NCI-H526 (cell line): ENCODE measurements at places on chromosomes 3 and 15.

DNA sequence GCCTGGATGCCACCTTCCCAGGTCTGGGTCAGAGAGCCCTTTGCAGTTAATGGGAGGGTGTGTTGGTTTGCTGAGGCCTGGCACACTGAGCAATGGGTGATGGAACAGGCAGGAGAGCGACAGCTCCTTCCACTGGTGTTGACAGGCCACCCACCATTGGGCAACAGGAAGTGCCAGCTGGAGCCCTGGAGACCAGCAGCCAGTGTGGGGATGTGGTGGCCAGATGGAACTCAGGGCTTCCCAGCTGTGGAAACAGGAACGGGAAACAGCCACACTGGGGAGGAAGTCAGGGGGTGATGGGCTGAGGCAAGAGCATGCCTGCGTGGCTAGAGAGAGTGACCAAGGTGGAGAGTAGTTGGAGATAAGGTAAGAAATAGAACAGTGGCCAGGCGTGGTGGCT, 9.3 kb downstream of the PSTPIP1 start:
- DNase-seq, result no peak

GRCh38 chr15:98567951-98568350, 80.4 kb upstream of the IGF1R start:
- DNase-seq, result no peak

- DNase-seq, result no peak
Measured at GRCh38 chr3:4825436-4826236, 153.6 kb upstream of the BHLHE40 start.

DNA sequence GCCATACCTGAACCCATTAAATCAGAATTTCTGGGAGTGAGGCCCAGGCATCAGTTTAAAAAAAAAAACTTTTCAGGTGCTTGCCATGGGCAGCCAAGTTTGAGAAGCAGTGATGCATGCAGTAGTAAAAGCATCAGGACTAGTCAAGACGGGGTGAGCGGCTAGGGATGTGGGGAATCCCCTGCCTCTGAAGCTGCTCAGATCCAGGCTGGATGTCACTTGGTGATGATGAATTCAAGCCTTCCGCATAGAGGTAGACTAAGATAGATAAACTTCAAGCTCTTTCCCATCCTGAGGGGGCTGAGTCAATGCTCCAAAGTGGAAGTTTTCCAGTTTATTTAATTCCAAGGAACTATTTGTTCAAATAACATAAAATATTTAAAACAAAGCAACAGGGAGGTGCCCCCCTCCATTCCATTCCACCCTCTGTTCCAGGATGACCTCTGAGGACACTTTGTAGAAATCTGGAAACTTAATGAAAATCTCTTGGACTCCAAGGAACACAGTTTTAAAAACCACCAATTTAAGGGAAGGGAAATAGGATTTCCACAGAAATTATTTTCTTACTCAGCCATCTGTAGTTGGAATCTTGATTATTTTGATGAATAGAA, 100.4 kb upstream of the NR2E3 start:
- DNase-seq, result no peak

GRCh38 chr3:47780741-47781684, 680 bp downstream of the SMARCC1 start:
- DNase-seq, result peak; percentile 67

DNA sequence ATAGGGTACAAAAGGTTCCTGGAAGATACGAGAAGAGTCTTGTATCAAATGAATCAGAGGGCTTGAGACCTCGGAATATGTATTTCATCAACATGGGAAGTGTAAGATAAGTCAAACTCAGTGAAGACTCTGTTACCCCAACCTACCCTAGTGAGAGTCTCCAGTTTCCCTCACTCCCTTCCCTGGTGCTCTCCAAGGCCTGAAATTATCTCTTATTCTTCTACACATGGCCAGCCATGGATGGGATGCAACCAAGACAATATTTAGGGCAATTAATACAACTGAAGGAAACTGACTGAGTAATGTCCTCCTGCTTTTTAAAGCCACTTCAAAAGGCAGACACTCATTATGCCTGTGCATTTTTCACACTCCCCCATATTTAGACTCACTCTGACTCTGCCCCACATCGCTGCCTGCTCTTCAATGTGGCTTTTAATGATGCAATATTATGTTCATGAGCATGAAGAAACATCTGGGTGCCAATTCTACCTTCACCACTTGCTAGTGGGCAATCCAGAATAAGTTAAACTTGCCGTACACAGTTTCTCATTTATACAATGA, 137.1 kb upstream of the THBS1 start:
- DNase-seq, result no peak

DNA sequence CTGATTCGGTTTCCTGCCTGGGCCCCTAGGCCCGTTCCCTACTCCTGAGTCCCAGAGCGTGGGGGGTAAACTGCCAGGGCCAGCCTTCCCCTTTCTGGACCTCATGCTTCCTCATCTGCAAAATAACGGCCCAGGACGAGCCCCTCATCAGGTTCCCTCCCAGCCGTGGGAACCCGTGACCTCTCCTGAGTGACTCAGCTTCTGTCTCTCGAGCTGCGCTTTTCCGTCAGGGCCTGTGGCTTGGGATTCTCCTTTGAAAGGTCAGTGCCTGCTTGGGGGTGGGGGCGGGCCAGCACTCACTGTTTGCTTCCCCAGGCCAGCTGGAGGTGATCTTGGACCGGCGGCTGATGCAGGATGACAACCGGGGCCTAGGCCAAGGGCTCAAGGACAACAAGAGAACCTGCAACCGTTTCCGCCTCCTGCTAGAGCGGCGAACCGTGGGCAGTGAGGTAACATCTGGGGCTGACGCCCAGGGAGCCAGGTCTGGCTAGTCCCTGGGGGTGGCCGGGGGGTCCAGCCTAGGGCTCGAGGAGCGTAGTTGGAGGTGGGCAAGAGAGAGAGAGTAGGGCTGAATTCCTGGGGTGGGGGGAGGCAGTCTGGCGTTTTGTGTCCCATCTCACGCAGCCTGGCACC, 12.8 kb downstream of the MAN2A2 start:
- no peak for DNase-seq

GRCh38 chr3:18968120-18968519, 180.2 kb upstream of the KCNH8 start:
- DNase-seq, result no peak

GRCh38 chr15:80828796-80829195, 49.6 kb downstream of the CEMIP start:
- no peak for DNase-seq

DNA sequence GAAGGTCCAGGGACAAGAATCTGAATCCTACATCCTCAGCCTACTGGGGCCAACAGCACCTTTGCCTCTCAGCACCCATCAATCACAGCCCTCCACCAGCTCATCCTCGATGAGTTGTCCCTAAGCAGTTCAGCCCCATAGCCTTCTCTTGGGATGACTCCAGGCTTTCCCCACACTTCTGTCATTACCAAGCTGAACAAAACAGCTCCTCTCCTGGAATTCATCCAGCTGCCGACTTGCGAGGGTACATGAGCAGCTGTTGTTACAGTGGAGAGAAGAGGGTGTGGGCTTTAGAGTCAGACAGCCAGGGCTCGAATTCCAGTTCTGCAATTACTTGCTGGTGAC, 69.0 kb upstream of the THBS1 start:
- DNase-seq, result no peak

DNA sequence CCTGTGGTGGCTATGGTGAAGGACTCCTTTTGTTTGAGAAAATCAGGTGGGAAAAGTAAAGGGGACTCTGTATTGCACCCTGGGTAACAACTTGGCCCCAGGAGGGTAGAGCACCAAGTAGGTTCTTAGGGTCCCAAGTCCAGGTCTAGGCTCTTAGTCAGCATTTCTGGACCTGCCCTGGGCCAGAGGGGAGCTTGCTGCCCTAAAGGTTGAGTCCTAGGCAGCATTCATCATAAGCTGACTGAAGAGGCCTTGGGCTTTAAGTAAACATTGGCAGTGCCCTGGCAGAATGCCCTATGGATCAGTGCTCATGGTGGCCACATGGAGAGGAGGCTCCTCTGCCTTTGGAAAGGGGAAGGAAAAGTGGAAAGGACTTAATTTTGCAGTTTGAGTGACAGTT, 268.5 kb upstream of the CTNNB1 start:
- no peak for DNase-seq

- DNase-seq, result no peak
Measured at GRCh38 chr3:139187648-139188047, 143.0 kb upstream of the PRR23C start.
